Posterior cingulate gyrus (tissue), 11 donors: ENCODE measurements at places on chromosomes 6 and 20.
A peak's percentile ranks its signal among the peaks of the same experiment; 100 is the strongest.

DNA sequence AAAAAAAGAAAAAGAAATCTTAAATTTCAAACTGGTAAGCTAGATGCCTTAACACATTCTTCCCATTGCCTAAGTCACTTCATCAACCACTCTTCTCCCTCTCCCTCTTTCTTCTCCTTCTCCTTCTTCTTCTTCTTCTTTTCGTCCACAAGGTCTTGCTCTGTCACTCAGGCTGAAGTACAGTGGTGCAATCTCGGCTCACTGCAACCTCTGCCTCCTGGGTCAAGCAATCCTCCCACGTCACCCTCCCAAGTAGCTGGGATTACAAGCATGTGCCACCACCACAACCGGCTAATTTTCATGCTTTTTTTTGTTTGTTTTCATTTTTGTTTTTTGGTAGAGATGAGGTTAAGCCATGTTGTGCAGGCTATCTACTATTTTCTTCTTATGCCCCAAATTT is 60.2 kb downstream of the GPR63 start:
- DNase-seq: no peak

GRCh38 chr6:42013134-42013516 is 37.2 kb upstream of the TAF8 start:
- DNase-seq: no peak

GRCh38 chr6:122553697-122554096 is 56.5 kb upstream of the PKIB start:
- DNase-seq: no peak

DNA sequence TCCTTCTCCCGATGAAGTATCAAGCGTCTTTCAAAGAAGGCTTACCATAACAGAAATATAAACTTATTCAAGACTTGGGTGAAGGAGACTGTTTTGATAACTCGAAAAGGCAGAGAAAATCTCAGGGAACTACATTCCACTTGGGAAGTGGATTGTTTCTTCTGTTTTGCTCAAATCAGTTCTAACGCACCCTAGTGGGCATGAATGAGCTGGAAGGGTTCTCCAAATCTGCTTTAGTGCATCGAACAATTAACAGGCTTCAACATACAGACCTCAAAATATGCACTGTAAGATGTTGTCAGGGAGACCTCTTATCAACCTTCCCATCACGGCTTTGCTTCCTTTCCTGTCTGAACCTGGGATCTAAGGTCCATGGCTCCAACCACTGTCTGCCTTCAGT is 392.5 kb downstream of the CD83 start:
- DNase-seq: no peak

DNA sequence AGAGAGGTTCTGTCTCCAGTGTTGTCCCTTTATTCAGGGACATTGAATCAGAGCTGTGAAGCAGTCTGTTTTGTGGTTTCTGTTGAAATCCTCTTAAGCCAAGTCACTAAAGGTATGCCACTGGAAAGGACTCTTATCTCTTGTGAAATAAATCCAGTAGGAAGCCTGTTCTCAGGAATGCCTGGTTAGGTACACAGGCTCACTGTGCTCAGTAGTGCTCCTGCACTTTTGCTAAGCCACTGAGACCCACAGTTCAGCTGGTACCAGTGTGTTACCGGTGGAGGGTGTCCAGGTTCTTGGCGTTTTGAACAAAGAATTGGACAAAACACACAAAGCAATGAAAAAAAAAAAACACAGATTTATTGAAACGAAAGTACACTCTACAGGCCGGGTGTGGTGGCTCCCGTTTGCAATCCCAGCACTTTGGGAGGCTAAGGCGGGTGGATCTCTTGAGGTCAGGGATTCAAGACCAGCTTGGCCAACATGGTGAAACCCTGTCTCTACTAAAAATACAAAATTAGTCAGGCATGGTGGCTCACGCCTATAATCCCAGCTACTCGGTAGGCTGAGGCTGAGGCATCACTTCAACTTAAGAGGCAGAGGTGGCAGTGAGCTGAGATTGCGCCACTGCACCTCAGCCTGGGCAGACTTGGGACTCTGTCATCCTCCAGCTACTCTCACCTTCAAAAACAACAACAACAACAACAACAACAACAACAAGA is 186.1 kb downstream of the JARID2 start:
- no peak for DNase-seq

GRCh38 chr6:151445482-151445881 is 6.4 kb downstream of the RMND1 start:
- DNase-seq: no peak

DNA sequence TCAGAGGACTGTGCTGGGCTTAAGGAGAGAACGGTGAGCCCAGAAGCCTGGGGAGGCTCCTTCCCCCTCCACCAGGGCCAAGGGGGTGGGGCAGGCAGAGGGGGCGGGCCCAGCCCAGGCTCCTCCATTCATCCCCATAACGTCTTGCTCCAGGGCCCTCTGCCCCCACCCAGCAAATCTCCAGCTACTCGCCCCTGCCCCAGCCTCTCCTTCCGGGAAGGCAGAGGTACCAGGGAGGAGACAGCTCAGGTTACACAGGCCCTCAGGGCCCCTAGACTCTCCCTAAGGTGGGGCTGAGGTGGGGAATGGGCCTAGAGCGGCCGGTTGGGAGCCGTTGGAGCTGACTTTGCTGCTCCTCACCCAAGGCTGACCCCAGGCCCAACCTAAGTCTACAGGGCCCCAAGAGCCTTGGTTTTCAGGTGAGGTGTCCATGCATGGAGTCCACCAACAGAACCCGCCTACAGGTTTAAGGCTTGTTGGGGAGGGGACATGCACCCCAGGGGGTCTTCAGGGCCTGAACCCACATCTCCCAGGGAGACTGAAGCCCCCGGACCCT is 1.2 kb downstream of the LAMA5 start:
- DNase-seq: peak; percentile 69

- DNase-seq: peak; percentile 50
Observed at GRCh38 chr20:24825591-24825990, 123.5 kb upstream of the CST7 start.

GRCh38 chr6:33797626-33798342 is 6.0 kb downstream of the MLN start:
- no peak for DNase-seq

DNA sequence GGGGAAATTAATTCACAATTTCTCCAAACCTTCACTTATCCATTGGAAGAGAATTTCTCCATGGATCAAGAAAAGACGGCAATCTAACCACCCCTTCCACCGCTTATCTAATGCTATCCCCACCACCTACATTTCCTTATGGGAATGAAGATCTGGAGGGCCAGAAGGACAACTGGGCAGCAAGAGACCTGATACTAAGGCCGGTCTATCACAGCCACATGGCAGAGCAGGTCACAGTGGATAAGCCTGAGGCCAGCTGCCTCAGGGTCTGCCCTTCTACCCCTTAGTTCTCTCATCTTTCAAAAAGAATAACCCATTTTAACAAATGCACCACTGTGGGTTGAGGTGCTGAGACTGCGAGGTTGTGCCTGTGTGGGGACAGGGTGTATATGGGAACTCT is 37.1 kb downstream of the MAN1A1 start:
- DNase-seq: peak; percentile 44

DNA sequence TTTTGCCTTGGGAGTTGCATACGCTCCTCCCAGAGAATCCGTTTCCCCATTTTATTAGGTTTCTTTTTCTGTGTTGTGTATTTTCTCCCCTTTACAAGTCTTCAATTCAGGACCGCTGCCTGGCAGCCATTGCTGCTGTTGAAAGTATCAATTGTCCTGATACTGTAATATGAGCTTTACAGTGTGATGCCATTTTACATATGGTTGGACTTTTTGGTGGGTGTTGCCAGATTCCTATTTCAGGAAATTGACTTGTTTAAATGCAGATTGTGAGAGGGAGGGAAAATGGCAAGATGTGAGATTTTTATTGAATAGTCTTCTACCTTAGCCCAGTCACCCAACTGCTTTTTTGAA is 1.2 kb downstream of the PANK2 start:
- DNase-seq: no peak

DNA sequence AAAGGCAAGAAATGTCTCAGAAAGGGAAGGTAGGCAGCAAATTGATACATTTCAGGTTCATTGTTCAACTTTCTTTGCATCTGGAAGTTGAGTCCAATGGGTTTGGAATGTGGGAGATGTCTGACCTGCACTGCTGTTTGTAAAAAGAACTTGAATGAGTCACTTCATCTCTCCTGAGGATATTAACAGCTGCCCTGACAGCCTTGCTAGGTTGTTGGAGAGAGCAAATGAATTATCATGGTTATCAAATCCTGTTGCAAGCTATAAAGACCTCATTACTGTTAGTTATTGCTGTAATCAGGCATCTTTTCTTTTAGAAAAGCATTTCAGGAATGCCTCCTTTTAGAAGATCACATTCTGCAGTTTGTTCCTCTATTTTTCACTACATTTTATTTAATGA is 23.0 kb upstream of the FLRT3 start:
- DNase-seq: no peak
